Large intestine (tissue), 12 donors: ENCODE measurements at places on chromosomes 1 and 21.

DNA sequence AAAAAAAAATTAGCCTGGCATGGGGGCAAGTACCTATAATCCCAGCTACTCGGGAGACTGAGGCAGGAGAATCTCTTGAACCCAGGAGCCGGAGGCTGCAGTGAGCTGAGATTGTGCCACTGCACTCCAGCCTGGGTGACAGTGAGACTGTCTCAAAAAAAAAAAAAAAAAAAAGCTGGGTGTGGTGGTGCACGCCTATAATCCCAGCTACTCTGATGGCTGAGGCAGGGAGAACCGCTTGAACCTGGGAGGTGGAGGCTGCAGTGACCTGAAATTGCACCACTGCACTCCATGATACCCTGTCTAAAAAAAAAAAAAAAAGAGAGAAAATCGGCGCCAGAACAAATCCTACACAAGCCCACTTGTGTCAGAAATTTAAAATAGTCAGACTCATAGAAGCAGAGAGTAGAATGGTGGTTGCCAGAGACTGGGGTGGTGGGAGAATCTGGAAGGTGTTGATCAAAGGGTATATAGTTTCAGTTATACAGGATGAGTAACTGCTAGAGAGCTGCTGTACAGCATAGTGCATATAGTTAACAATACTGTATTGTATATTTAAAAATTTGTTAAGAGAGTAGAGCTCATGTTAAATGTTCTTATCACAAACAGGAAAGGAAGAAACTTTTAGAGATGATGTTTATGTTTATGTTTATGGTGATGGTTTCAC is 9.6 kb downstream of the DIP2A start:
- no peak for DNase-seq

GRCh38 chr1:165212229-165212628 is 144.3 kb downstream of the LMX1A start:
- no peak for DNase-seq

GRCh38 chr1:86868477-86868876 is 45.4 kb downstream of the SELENOF start:
- DNase-seq: no peak

DNA sequence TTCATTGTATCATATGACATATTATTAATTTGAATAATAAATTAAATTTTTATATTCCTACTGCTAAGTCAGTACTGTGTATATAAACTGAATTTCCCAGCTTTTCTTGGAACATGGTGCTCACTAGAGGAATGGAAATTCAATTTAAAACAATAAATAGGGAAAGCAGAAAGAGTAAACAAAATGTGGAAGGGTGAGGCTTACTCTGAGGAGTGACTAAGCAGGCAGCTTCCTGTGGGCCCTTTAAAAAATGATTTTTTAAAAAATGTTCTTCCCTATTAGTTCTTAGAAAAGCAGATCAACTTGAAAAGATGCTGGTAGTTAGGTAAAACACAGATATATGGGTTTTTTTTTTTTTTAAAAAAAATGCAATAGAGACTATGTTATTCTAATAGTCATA is 49.5 kb upstream of the S1PR1 start:
- no peak for DNase-seq

DNA sequence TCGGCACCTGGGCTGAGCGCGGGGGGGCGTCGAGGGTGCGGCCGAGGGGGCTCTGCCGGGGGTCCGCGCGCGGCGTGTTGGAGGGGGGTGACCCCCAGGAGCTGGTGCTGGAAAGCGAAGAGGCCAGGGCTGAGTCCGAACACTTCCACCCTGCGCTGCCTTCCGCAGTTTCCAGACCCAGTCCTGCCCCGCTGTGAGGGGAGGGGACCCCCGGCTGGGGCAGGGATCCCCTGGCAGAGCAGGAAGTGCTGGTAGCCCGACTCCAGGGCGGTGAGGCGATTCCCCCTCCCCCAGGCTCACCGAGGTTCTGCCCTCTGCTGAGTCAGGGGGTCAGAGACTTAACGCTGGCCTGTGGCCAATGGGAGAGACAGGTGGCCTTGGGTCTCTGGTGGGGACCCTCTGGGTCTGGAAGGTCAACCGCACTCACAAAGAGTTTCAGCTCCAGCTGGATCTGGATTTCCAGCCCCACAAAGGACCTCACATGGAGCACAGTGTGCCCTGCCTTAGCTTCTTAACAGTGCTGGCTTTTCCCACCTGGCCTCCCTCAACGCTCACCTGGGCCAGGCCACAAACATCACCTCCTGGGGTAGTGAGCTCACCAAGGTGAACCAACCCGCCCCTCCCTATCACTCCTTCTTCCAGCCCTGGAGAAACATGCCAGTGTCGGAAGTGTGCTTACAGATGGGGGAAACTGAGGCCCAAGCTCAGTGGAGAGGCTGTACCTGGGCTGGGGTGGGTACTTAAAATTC is 39.8 kb upstream of the SYNC start:
- peak; percentile 43 for DNase-seq

- DNase-seq: no peak
Observed at GRCh38 chr1:194919146-194919545, 1689.1 kb downstream of the KCNT2 start.

- peak; percentile 21 for DNase-seq
Observed at GRCh38 chr1:231522038-231522437, 6.4 kb upstream of the TSNAX start.

- DNase-seq: peak; percentile 50
Observed at GRCh38 chr1:205430696-205431305, 8.9 kb upstream of the LEMD1 start.

- DNase-seq: peak; percentile 70
Observed at GRCh38 chr1:47948126-47948525, 49.1 kb downstream of the TRABD2B start.

DNA sequence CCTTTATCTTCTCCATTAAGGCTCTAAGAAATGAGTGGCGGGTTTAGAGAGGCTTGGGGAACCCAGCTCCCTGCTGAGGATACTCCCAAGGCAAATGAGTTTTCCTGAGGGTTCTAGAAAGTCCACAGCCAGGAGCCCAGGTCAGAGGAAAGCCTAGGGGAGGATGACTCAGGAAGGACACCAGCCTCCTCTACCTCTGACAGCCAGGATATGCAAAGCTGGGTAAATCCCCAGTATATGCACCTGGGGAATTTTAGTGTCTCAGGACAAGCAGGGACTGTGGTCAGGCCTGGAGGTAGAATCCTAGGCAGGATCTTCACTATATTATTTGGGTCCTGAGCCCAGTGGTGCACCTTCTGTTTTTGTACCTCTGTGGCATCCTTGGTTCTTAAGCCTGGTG is 23.5 kb upstream of the WNT4 start:
- DNase-seq: no peak
